ENCODE measurements at places on chromosomes 2 and 18.

- DNase-seq = peak; percentile 44
Measured at GRCh38 chr18:703213-703967, 9.0 kb downstream of the ENOSF1 start.

DNA sequence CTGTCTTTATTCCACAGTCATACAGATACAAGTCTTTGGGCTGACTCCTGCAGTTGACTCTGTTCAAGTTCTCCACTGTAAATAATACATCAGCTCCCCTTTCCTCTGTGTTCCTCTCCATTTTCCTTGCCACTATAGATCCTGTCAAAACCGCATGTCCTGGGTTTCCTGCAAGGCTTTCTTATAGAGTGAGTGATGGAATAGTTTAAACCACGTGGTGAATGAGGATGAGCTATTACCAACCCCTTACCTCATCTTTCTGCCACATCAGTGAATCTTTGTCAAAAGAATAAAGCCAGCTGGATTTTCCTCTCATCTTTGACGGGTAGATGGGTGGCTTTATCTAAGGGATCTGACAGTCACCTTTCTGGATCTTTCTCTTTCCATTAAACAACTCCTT, 3.9 kb upstream of the GALNT14 start:
- DNase-seq = no peak

DNA sequence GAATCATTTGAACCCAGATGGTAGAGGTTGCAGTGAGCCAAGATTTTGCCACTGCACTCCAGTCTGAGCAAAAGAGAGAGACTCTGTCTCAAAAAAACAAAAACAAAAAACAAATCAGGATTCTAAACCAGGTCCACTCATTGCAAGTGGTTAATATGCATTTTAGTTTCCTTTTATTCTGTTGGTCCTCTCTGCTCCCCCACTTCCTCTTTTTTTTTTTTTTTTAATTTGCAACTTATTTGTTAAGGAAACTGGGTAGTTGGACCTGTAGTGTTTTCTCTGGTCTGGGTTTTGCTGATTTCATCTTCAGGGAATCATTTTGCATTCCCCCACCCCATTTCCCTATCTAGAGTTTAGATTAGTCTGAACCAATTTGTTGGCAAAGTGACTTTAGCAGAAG, 14.0 kb downstream of the FER1L5 start:
- DNase-seq = no peak

GRCh38 chr18:24656551-24657443, 196.4 kb downstream of the HRH4 start:
- DNase-seq = peak; percentile 55

GRCh38 chr2:121049131-121049530, 235.9 kb downstream of the TFCP2L1 start:
- no peak for DNase-seq

DNA sequence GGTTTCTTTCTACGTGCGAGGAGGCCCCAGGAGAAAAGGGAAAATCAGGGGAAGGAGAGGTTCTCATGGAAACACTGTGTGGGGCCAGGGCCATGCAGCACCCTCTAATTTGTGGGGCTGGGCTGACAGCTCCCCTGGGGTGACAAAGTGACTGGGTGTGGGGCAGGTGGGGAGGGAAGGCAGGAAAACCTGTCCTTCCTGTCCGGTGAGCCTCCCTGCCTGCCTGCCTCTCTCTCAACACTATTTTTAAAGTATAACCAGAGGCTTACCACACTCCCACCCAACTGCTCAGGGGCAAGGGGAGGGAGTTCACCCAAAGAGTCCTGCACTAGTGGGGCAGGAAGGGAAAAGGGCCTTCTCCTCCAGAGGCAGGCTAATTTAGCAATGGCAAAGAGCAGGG, 10.5 kb upstream of the EPAS1 start:
- DNase-seq = no peak

- DNase-seq = no peak
Measured at GRCh38 chr2:230153390-230153976, 66.3 kb downstream of the SP110 start.

DNA sequence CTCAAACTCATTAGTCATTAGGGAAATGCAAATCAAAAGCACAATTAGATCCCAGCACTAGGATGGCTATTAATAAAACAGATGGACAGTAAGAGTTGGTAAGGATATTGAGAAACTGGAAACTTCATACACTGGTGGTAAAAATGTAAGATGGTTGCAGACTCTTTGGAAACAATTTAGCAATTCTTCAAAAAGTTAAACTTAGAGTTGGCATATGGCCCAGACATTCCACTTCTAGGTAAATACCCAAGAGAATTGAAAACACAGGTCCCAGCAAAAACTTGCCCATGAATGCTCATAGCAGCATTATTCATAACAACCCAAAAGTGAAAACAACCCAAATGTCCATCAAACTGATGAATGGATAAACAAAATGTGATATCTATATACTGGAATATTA, 84.9 kb upstream of the ZFP36L2 start:
- DNase-seq = no peak

DNA sequence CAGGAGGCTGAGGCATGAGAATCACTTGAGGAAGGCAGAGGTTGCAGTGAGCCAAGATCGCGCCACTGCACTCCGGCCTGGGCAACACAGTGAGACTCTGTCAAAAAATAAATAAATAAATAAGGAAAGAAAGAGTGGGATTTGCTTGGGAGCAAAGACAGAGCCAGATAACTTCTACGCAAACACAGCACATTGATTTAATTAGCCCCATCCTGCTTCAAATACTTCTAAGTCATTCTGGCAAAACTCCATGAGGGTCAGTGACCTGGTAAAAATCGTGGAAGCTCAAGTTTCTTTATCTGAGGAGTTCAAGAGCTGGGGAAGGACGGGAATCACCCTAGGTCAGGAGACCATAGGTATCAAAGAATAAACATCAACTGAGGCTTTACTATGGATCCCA, 70.6 kb upstream of the TCF7L1 start:
- DNase-seq = no peak

GRCh38 chr18:68152770-68153169, 562.1 kb downstream of the TMX3 start:
- DNase-seq = no peak

DNA sequence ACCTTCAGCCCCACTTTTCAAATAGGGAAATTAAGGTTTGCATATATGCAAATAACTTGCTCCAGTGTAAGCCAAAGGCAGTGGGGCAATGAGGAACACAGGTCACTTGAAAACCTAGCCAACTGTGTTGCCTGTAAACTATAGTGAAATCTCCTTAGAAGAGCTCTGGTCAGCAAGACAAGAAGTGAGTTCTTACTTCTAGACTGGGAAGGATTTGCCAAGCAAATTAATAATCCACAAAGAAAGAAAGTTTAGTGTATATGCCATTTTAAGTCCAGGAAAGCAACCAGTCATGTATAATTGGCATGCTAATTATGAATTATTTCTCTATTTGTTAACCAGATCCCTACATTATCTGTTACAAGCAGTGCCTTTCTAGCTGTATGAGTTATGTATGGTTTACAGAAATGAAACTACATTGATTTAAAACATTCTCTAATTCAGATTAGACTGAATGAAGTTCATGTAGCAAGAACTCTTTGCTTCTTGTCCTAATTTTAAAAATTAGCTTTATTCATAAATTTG, 129.9 kb downstream of the MTX2 start:
- no peak for DNase-seq

DNA sequence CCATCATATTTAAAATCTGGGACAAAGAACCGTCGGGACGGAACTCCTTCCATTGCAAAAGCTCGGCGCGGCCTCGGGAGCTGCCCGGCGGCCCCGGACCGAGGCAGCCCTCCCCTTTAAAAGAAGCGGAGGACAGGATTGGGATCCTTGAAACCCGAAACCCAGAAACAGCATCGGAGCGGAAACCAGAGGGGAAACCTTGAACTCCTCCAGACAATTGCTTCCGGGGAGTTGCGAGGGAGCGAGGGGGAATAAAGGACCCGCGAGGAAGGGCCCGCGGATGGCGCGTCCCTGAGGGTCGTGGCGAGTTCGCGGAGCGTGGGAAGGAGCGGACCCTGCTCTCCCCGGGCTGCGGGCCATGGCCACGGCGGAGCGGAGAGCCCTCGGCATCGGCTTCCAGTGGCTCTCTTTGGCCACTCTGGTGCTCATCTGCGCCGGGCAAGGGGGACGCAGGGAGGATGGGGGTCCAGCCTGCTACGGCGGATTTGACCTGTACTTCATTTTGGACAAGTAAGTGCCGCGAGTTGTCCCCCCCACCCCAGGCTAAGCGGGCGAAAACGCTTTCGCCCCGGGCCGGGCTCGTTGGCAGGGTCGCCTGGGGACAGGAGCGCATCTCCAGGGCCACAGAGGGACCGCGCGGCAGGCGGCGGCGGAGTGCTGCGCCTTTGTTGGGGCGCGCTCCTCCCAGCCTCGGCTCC, at the start of gene ANTXR1:
ANTXR1 (plus strand) TSS at position 38 of the 698 bp plus-strand sequence; CDS start at position 359, 321 bp downstream.
- peak; percentile 82 for DNase-seq

- DNase-seq = no peak
Measured at GRCh38 chr2:142603759-142604158, 273.7 kb upstream of the KYNU start.

- no peak for DNase-seq
Measured at GRCh38 chr2:17792515-17792914, 23.7 kb upstream of the MSGN1 start.

DNA sequence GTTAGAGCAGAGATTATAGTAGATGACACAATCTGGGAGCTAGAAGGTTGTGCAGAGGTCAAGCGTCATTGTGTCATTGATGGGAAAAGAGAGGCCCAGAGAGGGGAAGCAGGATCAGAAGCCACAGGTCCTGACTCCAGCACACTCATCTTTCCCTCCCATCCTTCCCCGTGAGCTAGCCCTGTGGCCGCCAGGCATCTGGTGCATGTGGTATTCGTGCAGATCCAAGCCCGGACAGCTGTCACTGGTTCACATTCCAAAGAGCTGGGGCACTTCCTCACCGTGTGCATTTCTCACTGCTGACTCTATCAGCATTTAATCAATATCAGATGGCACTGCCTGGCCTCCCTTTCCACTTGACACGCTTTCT, 94.1 kb upstream of the THOC1 start:
- DNase-seq = peak; percentile 95

DNA sequence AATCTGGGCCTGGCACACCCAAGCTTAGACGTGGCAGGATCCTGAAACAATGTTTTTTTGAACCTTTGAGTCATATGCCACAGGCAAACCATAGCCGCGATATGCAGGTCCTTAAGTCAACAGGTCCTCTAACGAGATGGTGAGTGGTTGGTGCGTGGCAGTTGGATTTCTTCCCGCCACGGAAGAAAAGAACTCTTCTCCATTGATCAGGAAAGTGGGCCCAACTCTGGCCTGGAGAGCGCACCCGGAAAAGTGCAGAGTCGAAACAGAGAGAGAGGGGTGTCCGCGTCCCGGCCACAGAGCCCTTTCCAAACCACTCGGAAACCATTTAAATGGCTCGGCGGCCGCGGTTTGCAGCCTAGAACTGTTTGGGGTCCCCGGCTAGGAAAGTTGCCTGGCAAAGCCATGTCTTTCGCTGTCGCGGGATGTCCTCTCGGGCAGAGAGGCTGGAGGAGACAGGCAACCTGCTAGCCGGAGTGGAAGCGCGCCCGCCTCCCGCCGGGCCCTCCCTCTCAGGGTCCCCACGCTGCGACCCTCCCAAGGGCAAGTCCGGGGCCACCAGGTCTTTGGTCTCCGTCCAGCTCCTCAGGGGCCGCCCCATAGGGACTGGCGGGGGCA, 777 bp downstream of the GALNT3 start:
- DNase-seq = peak; percentile 26

- no peak for DNase-seq
Measured at GRCh38 chr2:6444514-6444913, 421.2 kb downstream of the CMPK2 start.

DNA sequence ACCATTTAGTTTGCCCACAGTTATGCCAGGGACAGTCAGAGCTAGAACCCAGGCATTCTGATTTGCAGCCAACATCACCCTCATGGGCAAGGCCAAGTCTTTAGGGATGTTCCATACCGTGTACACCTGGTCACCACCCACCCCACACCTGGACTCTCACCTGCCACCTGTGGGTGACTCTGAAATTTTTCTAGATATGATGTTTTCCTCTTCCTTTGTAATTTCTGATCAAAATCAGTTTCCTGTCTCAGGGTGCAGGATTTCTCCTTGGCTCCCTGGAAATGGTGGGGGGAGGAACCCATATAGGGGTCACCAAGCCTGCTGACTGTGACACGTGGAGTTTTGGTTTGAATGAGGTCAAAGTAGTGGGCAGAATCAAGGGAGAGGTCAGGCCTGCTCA, 138.2 kb downstream of the ACOXL start:
- DNase-seq = no peak

- DNase-seq = no peak
Measured at GRCh38 chr18:6734726-6735430, 5.4 kb downstream of the ARHGAP28 start.

DNA sequence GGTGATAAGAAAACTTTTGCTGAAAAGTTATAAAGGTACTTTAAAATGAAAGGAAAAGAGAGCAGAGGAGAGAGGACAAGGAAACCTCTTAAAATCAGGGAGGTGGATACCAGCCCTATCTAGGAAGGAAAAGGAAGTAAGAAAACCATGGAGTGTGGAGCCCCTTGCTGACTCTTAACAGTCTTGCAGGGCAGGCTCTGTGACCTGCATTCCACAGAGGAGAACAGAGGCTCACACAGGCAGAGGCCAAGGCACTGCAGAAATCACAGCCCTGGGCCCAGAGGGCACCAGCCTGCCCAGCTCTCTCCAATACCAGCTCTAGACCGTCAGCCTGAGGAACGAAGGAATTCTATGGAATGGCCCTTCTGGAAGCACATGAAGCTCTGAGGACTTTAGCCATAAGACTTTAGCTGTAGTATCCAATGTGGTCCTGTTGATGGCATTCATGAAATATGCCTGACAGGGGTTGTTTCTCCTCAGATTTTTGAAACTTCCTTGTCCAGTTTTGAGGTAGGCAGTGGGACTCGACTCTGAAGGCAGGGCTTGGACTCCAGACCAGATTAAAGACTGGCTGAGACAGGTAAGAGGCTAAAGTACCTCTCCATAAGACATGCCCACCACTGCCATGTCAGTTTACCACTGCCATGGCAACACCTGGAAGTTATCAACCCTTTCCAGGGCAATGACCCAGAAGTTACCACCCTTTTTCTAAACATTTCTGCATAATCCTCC, 216.3 kb downstream of the ANAPC1 start:
- DNase-seq = peak; percentile 73

DNA sequence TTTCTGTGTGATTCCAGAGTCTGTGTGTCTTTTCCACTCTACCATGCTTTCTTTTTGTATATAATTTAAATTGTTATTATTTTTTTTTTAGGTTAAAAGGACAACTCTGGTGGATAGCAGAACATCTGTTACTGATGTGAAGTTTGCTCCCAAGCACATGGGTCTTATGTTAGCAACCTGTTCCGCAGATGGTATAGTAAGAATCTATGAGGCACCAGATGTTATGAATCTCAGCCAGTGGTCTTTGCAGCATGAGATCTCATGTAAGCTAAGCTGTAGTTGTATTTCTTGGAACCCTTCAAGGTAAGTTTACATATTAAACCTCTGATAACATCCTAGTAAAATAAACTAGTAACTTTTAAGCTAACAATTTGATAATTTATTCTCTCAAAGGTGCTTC, 15.3 kb downstream of the SEH1L start:
- DNase-seq = no peak

DNA sequence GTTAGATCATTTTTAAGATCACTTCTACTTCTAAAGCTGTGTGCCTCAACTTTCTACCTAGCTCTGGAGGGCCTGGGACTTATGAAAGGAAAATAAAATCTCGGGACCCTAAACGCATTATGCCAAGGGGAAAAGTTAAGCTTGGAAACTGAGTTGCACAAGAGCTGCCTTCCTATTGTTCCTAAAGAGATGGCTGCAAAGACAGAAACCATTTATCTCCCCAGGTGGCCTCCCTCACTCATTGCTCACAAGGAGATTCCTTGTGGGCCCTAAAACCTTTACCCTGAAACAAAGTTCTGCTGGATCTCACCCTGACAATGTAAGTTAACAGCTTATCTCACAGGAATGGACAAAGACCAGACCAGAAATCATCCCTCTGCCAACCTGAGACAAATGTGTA, 26.8 kb downstream of the TUBB6 start:
- no peak for DNase-seq

Data from AG20443 (cell line).